HS-5 (cell line): ENCODE measurements at places on chromosomes 7 and 10.

DNA sequence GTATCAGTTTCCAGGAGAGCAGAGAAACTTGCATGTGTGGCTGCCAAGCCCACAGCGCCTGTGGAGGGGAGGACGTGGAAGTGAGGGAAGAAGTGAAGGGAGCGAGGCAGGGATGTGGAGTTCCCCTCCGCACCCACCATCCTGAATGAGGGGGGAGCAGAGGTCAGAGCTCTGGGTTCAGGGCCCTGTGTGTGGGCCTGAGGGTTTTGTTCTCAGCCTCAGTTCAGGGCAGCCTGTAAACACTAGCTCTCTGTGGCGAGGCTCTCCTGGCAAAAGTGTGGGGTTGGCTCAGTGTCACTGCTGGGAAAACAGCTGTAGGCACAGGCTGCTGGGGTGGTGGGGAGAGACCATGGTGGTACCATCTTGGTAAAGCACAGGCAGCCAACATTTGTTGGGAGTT, 108.4 kb downstream of the C10orf105 start:
- no peak for DNase-seq

GRCh38 chr10:46560952-46561351, 4.5 kb upstream of the GPRIN2 start:
- DNase-seq: no peak

DNA sequence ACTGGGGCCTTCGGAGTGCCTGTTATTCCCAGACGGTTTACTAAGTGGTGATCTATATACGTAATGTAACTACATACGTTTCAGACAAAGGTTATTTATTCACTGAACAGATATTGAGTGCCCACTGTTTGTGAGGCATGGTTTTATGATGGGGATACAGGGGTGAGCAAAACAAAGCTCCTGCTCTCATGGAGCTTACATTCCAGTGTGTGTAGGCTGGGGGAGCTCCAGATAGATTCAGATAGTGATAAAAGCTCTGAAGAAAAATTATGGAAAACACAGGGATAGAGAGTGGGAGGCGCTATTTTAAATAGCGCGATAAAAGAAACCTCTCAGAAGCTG, 466 bp upstream of the DNAJB12 start:
- DNase-seq: no peak

- DNase-seq: no peak
Observed at GRCh38 chr7:93427107-93427506, 147.4 kb downstream of the CALCR start.

DNA sequence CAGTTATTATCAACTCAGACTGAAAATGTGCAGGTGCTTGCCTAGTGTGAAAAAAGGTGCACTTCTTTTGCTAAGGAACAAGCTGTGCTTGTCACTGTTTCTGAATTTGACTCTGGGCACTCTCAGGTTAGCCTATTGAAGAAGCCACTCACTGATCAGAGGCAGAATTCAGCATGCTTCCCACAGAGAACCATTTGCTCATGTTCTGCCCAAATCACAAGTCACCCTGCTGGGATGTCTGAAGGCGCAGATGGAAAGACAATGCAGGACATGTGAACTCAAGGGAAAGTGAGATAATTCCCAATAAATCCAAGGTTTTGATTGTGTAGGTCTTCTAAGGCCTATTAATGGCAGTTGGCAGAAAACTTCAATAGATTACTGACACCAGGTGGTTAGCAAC, 47.8 kb upstream of the CSTF2T start:
- no peak for DNase-seq

DNA sequence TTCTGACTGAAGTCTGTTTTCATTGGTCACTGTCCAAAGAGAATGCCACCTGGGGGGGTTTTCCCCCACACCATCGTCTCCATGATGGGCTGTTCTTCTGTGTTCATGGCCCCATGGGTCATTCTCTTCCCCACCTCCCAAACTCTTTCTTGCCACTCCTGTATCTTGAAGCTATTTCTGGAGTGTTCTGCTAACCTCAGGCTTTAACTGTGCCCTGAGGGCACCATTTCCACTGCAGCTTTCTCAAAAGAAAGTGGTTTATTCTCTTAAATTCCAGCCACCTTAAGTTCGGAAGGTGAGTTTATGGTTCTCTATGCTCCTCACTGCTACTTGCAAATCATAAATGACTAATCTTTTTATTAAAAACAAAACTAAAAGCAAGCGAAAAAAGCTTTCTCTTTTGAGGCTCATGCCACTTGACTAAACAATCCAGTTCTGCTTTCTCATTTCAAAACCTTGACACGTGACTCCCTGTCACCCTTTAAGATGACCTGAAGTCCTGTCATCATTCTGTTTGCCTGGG, 7.4 kb upstream of the APBB1IP start:
- DNase-seq: no peak

- no peak for DNase-seq
Observed at GRCh38 chr10:132255489-132256344, 52.0 kb downstream of the STK32C start.

DNA sequence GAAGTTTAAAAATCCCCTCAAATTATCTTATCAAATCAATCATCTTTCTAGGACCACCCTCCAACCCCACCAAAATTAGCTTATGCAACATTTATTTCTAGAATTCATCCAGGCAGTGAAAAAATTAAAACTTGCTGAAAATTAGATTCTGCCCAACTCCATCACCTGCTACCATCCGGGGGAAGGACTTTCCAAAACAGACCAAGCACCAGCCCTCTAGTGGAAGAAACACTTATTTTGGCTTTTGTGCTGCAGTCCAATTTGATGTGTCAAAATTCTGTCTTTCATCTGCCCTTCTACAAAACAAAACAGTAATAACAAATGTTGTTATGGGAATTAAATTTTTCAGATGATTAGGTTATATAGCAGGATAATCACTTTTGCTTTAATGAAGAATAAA, 35.1 kb downstream of the GCC1 start:
- no peak for DNase-seq

GRCh38 chr7:135795846-135796570, 47.4 kb upstream of the FAM180A start:
- no peak for DNase-seq

- DNase-seq: no peak
Observed at GRCh38 chr10:130430291-130430690, 294.1 kb downstream of the GLRX3 start.

DNA sequence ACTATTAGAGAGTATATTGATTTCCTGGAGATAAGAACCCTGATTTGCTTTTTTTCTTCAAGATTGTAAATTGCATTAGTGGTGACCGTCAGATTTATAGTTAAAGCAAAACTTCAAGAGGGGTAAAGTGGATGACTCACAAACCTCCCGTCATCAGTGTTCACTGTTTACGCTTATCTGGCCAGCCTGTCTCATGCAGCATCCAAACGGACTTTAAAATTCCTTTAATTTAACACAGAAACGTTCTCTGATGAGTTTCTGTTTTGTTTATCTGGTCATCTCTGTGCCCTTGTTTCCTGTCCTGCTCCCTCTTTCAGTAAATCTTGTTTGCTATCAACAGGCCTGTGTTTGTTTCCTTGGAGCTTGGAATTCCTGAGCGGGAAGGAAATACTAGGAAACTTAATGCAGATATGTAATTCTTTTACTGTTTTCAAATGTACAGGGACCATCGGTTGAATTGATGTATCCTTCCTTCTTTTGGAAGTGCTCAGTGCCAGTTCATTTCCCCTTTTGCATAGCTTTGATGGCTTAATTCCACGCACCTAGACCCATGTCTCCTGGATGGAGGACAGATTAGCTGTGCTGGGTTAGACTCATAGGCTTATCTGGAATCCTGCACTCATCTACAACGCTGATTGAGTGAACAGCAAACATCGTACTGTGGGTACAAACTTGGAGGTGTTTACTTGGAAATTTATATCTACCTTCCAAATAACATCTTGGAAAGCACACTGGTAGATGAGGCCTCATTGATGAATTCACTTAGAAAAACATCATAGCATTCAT, 21.3 kb downstream of the PTPRE start:
- no peak for DNase-seq
